Effector memory CD4-positive, alpha-beta T cell (primary cell): ENCODE measurements at places on chromosomes 3 and 15.

GRCh38 chr3:107106316-107106715 is 270.9 kb upstream of the CCDC54 start:
- no peak for DNase-seq

- no peak for DNase-seq
Measured at GRCh38 chr3:14202874-14203520, 24.4 kb downstream of the LSM3 start.

DNA sequence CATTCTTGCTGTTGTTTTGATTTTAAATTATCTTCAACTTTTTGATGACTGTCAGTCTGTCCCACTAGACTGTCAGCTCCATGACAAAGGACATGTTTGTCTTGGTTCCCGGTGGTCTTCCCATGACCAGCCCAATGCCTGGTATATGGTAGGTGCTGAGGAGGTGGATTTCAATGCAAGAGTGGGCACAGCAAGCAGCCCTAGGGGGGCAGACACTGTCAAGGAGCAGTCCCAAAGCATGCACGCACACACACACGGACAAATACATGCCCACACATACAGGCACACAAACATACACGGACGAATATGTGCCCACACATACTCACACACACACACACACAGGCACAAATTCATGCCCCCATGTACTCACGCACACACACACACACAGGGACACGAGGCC is 12.0 kb downstream of the KLF15 start:
- no peak for DNase-seq

- DNase-seq, result no peak
Measured at GRCh38 chr3:13782501-13782900, 97.4 kb downstream of the WNT7A start.

DNA sequence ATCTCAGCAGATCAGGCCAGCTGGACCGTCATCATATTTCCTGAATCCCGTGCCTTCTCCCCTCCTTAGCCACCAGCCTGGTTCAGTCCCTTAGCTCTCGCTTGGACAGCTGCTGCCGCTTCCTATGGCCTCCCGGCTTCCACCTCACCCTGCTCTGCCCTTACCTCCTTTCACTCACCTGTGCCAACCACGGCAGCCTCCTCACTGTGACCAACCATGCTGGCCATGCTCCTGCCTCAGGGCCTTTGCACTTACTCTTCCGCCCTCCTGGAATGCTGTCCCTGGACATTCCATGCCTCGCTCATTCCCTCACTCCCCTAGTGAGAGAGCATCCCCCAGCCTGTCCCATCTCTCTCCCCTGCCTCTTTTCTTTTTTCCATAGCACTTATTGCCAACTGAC is 19.2 kb downstream of the GRIP2 start:
- DNase-seq, result no peak

DNA sequence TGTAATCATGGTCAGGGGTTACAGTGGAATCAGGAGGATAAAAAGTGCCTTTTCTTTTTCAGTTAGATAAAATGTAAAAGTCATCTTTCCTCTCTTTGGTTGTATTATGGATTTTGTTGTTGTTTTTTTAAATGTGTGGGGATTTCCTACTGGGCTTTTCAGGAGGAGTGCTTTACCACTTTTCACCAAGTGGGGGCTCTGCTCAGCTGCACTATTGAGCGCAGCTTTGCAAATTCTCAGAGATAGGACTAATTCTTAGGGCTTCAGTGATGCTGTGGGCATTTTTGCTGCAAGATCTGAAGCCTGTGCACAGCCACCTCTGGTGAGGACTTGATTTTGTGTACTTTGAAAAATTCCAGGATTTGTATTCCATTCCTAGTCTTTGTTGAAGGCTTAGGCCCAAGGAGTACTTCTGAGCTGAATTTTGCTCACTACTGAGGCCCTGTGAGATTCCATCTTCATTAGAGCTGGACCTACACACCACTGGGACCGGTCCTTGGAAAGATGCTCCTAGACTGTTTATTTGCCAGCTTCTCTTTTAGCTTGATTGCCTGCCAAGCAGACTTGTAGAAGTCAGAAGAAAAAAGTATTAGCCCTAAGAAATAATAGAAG is 7.5 kb downstream of the GNB5 start:
- no peak for DNase-seq

GRCh38 chr3:165195640-165196576 is at the start of gene SLITRK3:
Gene SLITRK3 (minus strand): TSS chr3:165196384. CDS start chr3:165190830, 5,554 bp downstream.
- no peak for DNase-seq

DNA sequence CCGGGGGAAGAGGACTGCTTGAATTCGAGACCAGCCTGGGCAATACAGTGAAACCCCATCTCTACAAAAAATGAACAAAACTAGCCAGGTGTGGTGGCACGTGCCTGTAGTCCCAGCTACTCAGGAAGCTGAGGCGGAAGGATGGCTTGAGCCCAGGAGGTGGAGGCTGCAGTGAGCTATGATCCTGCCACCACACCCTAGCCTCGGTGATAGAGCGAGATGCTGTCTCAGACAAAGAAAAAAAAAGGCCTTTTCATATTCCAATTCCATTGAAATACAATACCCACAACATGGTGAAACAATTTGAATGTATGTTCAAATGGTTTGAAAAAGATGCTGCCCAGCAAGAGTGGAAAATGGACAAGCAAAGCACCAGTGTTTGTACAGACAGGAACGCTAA is 61.8 kb upstream of the ZNF148 start:
- DNase-seq, result no peak

DNA sequence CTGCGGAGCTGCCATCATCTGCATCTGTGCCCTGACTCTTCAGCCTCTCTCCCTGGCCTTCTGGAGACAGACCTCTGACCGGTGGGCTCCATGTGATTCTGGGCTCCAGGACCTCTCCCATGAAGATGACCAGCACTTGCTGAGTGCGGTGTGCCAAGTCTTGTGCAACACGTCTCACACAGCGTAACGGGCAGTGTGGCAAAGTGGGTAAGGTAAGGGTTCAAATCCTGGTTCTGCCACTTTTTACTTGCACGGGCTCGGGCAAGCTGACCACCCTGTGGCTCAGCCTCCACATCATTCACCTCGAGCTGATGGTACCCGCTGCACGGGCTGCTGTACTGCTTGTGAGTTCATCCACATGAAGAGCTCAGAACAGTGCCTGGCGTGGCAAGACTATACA is 6.5 kb upstream of the SYNM start:
- DNase-seq, result no peak

GRCh38 chr3:155791190-155791589 is 14.9 kb downstream of the C3orf33 start:
- no peak for DNase-seq

- DNase-seq, result no peak
Measured at GRCh38 chr3:72462595-72463011, 385.6 kb downstream of the SHQ1 start.

GRCh38 chr3:105360003-105360402 is 6.7 kb upstream of the ALCAM start:
- no peak for DNase-seq

DNA sequence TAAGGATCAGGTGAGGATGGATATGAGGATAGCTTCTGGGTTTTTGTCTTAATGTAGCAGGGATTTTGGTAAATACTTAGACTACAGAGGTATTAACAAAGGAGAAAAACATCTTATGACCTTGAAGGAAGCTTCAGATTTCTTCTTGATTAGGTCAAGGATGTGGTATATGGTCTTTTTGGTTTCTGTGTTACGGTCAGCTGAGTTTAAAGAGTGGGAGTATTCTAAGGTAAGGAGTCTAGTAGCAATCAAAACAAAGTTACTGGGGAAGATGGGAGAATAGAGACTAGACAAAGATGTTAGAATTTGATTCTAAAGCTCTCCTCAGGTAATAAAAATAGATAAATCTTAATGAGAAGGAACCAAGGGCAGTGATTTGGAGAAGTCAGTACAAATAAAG is 6.2 kb downstream of the HMG20A start:
- no peak for DNase-seq

DNA sequence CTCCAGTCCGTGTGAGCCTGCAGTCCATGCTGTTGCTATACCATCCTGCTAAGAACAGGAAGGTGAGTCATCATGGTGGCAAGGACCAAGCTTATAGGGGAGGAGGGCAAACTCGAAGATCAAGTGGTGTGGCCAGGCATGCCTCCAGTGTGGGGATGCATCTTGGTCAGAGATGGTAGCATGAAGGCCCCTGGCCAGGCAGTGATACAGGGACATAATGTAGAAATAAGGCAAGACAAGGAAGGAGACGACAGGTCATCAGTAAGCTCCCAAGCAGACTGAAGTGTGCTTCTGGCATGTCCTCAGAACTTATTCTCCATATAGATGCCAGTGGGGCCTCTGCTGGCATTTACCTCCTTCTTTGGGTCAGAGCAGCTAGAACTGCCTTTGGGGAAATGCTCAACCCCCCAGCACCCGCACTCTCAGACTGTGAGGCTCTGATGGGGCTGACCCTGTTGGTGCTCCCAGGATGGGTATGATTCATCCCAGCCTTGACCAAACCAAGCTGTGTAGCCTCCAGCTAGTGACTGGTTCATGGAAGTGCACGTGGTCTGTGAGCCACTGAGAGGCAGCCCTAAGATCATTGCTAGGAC is 52.5 kb upstream of the ATP2B2 start:
- no peak for DNase-seq

GRCh38 chr3:28891485-28891884 is 389.4 kb upstream of the RBMS3 start:
- no peak for DNase-seq

DNA sequence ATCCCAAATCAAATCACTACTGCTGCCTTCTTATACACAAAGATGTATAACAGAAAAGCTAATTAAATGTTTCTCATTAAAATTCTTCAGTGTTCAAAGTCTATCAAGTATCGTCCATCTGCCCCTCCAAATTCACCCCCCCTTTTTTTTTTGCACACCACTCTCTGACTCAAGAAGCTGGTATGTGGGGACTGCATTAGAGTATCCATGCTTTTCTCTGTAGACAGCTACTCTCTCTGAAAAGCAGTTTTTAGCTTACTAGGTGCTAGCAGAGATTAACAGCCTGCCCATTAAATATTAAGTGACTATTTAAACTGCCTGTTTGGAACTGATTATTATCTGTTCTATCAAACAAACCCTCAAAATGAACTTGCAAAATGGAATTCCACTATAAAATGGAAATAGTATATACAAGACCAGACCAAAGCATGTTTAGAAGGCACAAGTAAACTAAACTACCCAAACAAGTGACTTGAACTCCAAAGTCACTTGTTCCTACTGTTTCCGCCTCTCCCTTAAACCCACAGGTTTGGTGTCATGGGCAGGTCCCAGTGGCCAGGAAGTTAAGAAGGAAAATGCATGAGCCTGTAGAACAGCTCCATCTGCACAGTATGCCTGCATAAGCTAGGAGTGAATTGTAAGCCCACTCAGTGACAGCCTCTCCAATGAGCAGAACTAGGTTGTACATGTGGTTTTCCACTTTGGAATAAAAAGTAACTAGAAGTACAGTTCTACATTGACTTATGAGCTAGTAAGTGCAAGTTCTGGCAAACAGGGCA is 32.5 kb downstream of the GBE1 start:
- DNase-seq, result no peak

GRCh38 chr15:98907927-98908471 is 99.6 kb downstream of the PGPEP1L start:
- DNase-seq, result no peak

DNA sequence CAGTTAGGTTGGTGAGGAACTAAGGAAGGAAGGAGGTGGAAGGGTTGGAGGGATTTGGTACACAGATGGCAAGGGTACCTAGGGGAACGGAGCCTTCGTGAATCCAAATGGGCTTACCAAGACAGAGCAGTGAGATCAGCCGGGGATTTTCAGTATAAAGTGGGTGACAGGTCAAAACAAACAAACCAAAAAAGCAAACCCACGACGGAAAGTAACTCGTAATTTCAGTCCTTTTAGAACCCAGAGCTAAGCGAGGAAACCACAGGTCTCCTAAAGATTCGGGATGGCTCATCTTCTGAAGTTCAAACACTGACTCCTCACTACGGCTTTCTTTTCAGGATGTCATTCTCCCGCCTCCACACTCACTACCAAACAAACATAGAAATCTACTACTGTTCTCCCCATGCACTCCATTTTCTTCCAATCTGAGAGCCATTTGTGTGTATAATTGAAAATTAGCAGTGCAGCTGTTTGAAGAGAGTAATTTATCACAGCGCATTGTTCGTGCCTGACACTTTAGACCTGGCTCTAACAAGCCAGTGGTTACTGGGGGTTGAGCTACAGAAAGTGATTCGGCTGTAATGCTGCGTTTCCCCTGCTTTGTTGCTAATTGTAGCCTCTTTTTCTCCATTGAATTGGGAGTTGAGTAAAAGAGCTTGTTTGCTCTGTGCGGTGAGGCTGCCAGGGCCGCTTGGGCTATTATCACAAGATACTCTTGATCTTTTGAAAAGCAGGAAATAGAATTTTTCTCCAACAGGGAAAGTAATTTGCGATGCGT is 64.7 kb upstream of the CCDC39 start:
- DNase-seq, result no peak

DNA sequence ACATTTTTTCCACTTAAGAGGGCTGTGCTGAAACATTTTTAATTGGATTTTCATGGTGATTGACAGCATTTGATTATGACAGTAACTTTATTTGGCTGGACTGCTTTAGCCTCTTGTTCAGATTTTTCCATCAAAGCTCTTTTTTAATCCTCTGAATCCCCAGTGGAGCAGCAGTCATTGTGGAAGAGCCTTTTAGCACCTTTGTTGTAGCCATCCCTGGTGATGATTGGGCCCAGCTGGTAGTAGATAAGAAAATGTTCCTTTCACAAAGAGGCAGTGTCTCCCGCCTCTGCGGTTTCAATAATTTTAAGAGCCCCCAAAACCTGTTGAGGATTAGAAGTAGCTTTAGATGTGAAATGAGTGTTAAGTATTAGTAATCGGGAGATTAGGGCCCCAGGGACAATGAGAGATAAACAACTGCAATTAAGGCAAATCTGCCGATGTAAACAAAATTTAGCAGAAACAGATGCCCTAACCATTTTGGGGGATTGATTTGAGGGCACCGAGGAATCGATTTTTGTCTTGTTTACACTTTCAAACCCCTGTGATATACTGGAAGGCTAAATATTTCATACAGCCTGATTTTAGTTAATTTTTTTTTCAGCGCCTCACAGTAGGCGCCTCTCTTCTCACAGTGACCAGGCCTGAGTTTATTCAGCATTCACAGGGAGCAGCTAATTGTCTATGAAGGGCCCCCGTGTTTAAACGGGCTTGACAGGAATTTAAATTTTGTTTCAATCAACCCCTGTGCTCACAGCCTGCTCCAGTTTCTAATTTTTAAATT is 43.2 kb upstream of the SKOR1 start:
- no peak for DNase-seq

GRCh38 chr3:172442606-172443005 is 5.7 kb downstream of the GHSR start:
- no peak for DNase-seq

DNA sequence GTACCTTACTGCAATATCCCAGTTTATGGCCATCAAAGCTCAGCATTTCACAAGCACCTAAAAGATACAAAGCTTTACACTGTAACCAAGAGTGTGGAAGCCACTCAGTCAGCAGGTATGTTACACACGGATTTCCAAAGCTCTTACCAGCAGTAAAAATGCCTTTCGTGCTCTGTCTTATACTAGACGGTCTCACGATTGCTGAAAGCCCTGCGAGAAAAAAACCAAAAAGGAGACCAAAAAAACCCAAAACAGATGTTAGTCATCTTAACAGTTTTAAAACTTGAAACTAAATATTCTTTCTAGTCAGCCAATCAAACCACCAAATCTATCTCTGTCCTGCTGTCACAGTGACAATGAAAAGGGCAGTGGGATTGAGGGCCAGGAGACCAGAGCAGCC is 39.0 kb downstream of the TAMM41 start:
- DNase-seq, result no peak
